ENCODE measurements at places on chromosomes 5 and 9.

- DNase-seq: peak; percentile 98
These were observed 46.9 kb downstream of the ACTBL2 start for GRCh38 chr5:57435701-57436134.

DNA sequence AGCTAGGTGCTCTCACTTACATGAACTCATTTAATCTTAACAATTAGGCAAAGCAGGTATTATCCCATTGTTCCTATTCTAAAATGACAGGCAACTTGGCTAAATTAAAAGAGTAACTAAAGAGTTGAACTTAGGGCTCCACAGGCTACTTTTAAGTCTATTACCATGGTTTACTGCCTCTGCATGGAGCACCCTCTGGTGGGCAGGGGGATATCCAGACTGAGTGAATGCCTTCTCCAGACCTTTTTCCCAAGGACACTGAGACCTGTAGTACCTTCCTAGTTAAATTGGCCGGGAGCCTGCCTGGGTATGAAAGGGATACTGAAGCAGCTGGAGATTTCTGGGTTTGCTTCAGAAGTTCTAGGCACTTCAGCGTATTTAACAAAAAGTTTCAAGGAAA is 238.1 kb downstream of the ELAVL2 start:
- no peak for DNase-seq

- peak; percentile 98 for DNase-seq
These were observed 629.3 kb downstream of the ANXA1 start for GRCh38 chr9:73780916-73781315.

DNA sequence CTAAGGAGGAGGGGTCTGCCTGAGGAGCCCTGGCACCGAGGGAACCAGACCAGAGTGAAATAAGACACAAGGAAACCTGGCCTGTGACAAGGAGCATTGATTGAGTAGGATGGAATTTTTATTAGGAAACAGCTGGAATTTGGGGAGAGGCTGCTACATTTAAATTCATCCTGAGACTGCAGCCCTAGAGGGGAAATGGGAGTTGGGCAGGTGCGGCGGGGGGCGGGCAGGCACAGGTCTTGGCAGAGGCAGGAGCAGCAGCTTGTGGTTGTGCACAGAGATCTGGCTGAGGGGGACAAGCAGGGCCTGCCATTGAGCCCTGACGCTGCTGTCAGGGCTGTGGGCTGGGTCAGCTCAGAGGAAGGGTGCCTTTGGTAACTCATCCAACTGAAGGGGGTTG is 71.6 kb downstream of the PCDH1 start:
- no peak for DNase-seq

- peak; percentile 80 for DNase-seq
These were observed 60.2 kb upstream of the TBC1D2 start for GRCh38 chr9:98315551-98316060.

DNA sequence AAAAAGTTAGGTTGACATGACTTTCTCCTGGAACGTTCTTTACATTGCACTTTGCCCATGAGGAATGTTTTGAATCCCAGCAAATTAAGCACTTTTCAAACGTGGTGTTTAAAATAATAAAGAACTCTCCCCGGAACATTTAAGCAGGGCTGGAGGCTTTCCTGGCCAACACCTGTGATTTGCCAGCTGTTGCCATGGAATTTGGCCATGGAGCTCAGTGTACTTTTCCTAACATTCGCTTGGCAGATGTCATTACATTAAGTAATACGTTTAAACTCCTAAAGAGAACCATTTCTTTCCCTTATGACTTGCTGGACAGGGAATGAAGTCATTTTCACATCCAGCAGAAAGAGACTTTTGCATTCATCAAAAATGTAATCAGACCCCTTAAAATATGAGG is 146.1 kb downstream of the GAS1 start:
- no peak for DNase-seq

GRCh38 chr9:9778293-9778692 is 834.5 kb downstream of the PTPRD start:
- DNase-seq: no peak

Measured in iris pigment epithelial cell (primary cell).